ENCODE measurements at places on chromosomes 7 and 10.
A peak's percentile ranks its signal among the peaks of the same experiment; 100 is the strongest.

DNA sequence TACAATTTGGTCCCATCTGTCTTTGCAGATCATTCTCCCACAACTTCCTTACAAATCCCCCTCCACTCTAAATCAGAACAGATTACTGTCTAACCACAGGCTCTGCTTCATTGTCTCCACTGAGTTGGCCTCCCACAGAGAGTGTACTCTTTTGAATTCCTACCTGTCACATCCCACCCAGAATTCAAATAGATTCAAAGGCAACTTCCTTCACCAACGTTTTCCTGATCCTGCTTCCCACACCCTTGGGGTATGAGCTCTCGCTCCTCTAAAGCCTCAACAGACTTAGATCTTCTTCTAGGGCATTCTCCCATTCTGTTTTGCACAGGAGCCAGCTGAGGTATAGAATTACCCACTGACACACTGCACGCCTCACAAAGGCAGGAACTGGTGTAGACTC lies 197.8 kb upstream of the CDCA7L start:
- no peak for DNase-seq

- DNase-seq, result peak; percentile 13
Observed at GRCh38 chr7:129845178-129845971, 107.4 kb downstream of the UBE2H start.

GRCh38 chr10:11150231-11150731 lies 132.6 kb downstream of the CELF2 start:
- no peak for DNase-seq

DNA sequence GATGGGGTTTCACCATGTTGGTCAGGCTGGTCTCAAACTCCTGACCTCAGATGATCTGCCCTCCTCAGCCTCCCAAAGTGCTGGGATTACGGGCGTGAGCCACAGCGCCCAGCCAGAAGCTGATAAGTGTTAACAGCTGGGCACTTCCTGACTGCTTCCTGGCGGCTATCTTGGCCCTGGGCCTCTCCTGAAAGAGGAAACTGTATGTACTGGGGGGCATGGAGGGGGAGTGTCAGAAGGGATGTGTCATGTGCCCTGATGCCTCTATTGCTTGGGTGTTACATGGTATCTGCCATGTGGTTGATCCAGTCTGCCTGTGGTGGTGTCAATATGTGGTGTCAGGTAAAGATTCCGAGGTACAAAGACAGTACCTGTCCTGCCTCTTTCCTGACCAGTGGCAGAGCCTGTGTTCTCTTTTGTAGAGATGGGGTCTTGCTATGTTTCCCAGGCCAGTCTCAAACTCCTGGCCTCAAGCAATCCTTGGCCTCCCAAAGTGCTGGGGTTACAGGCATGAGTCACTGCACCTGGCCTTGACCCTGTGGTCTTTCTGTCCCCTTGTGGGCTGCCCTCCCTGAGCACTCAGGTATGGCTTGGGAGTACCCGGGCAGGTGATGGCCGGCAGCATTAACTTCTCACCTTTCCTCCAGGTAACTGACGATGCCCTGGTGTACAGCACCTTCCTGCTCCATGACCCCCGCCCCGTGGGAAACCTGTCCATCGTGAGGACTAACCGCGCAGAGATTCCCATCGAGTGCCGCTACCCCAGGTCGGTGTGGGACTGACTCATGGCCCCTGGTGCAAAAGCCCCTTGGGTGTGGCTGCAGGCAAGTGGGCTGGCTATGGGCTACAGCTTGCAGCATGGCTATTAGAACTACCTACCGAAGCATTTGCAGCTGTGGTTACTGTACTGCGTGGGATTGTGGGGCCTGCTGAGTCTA lies 4.4 kb downstream of the ZP3 start:
- DNase-seq, result peak; percentile 53

GRCh38 chr10:110407301-110408170 lies 90.2 kb upstream of the DUSP5 start:
- DNase-seq, result no peak

DNA sequence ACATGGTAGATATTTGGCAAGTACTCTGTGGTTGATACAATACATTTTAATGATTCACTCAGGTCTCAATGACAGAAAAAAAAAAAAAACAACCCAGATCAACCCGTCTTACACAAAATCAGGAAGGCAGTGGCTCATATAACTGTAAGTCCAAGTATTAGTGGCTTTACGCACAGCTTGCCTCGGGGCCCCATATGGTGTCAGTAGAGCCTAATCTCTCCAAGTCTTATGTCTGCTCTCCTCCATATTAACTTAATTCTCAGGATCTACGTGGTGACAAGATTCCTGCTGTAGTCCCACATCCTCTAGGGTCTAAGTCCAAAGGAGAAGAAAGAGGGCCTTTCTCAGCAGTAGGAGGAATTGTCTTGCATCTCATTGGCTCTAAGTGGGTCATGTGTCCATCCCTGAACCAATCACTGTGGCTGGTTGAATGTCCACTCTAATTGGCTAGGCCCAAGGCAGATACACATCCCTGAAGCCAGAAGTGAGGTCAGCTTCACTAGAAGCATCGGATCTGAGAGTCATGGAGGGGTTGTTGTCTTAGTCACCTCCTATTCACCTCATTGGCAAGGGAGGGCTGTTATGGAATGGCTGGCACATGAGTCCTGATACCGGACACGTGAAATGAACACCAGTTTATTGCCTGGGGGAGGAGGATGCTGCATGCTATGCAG lies 20.5 kb upstream of the PLPP4 start:
- no peak for DNase-seq

- DNase-seq, result no peak
Observed at GRCh38 chr10:35606430-35606829, 1.3 kb downstream of the GJD4 start.

DNA sequence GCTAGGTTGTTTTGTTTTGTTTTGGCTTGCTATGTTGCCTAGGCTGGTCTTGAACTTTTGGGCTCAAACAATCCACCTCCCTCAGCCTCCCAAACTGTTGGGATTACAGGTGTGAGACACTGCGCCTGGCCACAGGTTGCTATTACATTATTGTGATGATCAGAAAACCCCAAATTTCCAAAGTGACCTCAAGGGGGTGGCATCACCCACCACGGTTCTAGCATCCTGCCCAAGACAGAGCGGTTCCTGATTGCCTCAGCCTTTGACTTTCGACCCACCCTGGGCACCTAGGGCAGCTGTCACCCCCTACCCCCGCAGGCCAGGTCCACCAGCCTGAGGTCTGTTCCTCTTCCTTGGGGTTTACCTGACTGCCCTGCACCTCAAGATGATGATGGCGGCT lies 28.4 kb downstream of the SBDS start:
- DNase-seq, result no peak

GRCh38 chr7:152081088-152081487 lies 55.6 kb downstream of the GALNT11 start:
- DNase-seq, result no peak

- no peak for DNase-seq
Observed at GRCh38 chr10:42850931-42851330, 68.3 kb downstream of the BMS1 start.

DNA sequence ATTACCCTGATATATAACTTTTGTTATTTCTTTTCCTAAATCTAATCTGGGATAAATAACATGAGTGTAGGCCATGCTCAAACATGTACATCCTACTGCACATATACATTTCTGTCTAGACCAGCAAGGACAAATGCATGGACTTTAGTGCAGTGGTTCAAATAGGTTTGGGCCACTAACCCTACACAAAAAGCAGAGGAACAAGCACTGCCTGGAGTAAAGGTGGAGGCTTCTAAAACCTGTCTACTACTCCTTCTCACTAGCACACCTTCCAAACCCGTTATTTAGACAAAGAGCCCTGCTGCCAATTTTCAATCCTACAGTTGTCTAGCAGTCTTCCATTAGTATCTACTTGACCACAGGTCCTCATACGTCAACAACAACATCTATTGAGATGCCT lies 34.8 kb downstream of the SGCE start:
- DNase-seq, result no peak

- no peak for DNase-seq
Observed at GRCh38 chr10:74036474-74036873, 38.6 kb downstream of the VCL start.
